ENCODE measurements at places on chromosomes 2 and 18. TPM values are rescaled to one million over a fixed set of nuclear protein-coding genes. Genes with fewer than 3 reads are reported as not detected.

Gene MRPL44
- 24.4 TPM for total RNA-seq

Gene ALKAL2
- total RNA-seq = not detected

Gene CMPK2
- total RNA-seq = 1.4 TPM

Gene IL37
- not detected for total RNA-seq

Gene IL1F10
- not detected for total RNA-seq

Gene BOLL
- total RNA-seq = not detected

Gene MC4R
- not detected for total RNA-seq

Gene IL36A
- not detected for total RNA-seq

Gene SCN1A
- not detected for total RNA-seq

Gene FBXO15
- total RNA-seq = 0.06 TPM

Gene CNTNAP5
- under 0.01 TPM for total RNA-seq

Gene ABCB11
- under 0.01 TPM for total RNA-seq

Gene OXER1
- not detected for total RNA-seq

Gene OTOS
- not detected for total RNA-seq

Gene TCF7L1
- 2.9 TPM for total RNA-seq

Gene CAPN14
- total RNA-seq = 0.13 TPM

Gene HSBP1L1
- total RNA-seq = 7.1 TPM

Gene SERPINB3
- total RNA-seq = not detected

Gene GALNT14
- total RNA-seq = 0.13 TPM

Gene GPAT2
- total RNA-seq = 11.3 TPM

Gene ANKRD30B
- not detected for total RNA-seq

Gene PLEKHH2
- total RNA-seq = under 0.01 TPM

Gene FOXI3
- not detected for total RNA-seq

Gene LYG2
- total RNA-seq = not detected

Gene TOGARAM2
- total RNA-seq = 0.13 TPM

Gene NMUR1
- not detected for total RNA-seq

Gene M1AP
- total RNA-seq = not detected

Gene BIN1
- 39.0 TPM for total RNA-seq

Gene TANC1
- 123 TPM for total RNA-seq

Gene NBEAL1
- 14.1 TPM for total RNA-seq

Gene DAW1
- total RNA-seq = not detected

Gene CIB4
- total RNA-seq = not detected

Gene AMMECR1L
- 24.2 TPM for total RNA-seq

Gene LTBP1
- 9.2 TPM for total RNA-seq

Gene STK39
- 3.0 TPM for total RNA-seq

Gene EMX1
- not detected for total RNA-seq

Gene SAG
- total RNA-seq = not detected

Gene ABCG8
- total RNA-seq = not detected

Measured in bladder microvascular endothelial cell (primary cell).